ENCODE measurements at places on chromosomes 7 and 10.

- no peak for DNase-seq
Observed at GRCh38 chr7:98733036-98733435, 116.0 kb downstream of the NPTX2 start.

DNA sequence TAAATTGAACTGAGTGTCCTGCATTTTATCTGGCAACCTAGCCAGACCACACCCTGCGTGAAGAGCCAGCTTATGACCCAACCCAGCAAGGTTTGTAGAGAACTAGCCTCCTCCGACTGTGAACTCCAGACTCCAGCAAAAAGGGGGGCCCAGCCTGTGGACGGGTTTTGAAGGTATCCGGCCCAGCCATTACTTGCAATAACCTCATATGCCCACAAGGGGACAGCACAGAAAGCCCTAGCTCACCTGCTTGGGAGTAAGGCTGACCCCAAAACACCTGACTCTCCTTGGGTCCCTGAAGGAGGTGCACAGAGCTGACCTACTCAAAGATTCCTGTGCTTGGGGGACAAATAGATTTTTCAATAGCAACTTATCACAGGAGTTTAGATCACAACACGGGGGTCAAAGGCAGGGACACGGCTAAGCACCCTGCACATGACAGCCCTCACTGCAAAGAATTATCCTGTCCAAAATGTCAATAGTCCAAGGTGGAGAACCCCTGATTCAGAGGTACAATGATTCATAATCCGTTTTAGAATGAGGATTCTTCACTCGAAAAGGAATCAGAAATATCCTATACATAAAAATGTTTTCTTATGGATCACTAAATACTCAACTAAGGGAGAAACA is 4.6 kb downstream of the TRPV6 start:
- no peak for DNase-seq

- DNase-seq = no peak
Observed at GRCh38 chr7:65441010-65441409, 67.4 kb downstream of the ZNF92 start.

DNA sequence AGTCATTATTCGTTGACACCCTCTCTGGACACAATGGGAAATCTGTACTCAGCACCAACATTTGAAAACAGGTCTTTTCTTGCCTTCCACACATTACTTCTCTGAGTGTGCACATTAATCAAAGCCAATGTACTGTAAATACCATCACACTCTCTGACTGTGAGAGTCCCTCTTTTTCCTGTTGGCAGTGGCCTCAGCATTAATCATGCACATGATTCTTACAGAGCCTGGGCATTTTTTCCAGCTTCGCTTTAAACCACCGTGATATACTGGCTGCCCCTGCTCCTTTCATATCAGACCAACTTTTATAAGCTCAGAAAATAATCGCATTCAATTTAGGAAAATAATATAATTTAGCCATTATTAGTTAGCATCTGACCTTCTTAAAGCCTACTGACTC is 919.4 kb upstream of the LRRTM3 start:
- no peak for DNase-seq

DNA sequence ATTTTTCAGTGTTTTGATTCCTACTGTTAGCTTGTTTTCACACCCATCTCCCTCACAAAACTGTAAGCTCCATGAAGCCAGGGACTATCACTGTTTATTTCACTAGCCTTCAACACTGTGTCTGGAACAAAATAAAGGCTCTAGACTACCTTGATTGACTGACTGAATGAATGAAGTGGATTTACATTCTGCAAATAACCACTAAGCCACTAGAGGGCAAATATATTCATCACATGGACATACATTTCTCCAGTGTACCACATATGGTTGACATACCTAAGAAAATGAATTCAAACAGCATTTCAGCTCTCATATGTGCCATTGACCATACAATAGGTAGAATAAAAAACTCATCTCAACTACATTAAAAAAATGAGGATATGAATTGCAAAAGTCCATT is 185.9 kb downstream of the RAB11FIP2 start:
- no peak for DNase-seq

GRCh38 chr7:47826754-47827153 is 121.5 kb downstream of the PKD1L1 start:
- DNase-seq = no peak

DNA sequence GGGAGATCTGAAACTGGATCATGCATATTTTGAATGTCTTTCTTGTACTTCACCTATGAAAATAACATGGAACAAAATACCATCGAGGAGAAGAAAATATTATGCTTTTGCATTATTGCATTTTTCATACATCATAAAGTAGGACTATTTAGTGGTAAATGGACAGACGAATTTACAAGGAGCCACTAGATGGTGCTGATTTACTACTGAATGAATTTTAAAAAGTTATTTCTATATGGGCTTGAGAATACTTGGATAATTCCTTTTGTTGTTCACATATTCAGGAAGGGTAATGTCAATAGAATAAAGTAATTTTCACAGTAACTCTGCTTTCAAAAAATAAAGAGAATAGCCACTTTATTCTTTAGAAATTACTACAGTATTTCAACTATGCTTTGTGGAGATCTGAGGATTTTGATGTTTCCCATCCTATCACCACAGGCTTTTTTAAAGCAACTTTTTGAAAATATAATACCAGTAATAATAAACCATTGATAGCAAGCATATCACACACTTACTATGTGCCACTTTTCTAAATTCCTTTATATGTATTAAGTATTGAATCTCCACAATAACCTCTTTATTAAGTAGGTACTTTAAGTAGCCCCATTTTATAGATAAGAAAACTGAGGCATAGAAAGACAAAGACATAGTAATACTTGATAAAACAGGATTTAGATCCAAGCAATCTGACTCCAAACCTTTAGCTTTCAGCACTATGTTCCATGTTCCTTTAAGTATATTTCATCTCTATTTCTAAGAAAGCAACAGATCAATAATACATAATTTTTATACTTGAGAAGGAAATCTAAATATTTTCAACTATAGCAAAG is 38.6 kb downstream of the NEBL start:
- peak; percentile 55 for DNase-seq

- DNase-seq = no peak
Observed at GRCh38 chr10:131928248-131929095, 27.7 kb downstream of the PPP2R2D start.

- DNase-seq = no peak
Observed at GRCh38 chr7:137904833-137905232, 58.1 kb upstream of the DGKI start.

DNA sequence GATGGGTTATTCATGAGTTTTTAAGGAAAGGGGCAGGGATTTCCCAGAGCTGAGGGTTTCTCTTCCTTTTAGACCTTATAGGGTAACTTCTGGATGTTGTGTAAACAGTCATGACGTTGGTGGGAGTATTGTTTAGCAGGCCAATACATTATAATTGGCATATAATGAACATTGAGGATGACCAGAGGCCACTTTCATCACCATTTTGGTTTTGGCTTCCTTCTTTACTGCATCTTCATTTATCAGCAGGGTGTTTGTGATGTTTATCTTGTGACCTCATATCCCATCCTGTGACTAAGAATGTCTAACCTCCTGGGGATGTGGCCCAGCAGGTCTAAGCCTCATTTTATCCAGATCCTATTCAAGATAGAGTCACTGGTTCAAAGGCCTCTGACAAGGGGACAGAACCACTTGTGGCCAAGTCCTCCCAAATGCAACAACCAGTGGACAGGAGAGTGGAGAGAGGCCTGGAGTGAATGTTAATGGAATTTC is 77.3 kb upstream of the RPA3 start:
- no peak for DNase-seq

- no peak for DNase-seq
Observed at GRCh38 chr10:16441173-16441840, 4.5 kb downstream of the PTER start.

DNA sequence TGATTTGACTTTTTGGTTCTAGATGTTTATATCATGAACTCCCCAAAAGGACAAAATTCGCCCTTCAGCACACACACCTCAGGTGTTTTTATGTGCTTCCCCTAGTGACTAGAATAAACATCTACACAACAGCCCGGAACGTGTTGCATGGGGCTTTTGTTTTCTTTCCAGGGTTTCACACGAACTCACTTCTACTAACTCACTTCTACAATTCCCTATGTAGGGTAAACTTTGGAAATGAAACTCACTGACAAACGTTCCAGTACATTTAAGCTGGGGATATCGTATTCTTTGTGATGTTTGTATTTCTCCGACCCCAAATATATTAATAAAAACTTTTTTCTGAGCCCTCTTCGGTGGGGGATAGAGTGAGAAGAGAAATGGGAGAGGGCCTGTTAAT is 1.4 kb downstream of the TRA2A start:
- DNase-seq = peak; percentile 24

GRCh38 chr7:73994761-73995160 is 33.2 kb upstream of the ELN start:
- no peak for DNase-seq

DNA sequence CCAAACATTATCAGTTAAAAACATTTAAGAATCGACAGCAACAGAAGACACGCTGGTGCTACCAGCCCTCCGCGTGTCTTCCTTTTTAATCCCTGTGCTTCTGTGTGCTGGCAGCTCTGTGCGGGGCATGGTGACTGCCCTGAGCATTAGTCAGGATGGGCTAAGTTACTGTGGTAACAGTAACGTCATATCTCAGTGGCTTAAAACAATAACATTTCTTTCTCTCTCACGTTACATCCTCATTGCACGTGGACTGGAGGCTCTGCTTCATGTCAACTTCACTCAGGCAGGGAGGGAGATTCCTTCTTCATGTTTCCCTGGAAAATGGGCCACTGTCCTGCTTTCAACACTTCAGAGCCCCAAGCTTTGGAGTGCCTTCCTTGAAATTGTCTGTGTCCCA is 378.5 kb downstream of the CCSER2 start:
- no peak for DNase-seq

GRCh38 chr7:3427957-3428356 is 126.9 kb downstream of the SDK1 start:
- no peak for DNase-seq

GRCh38 chr10:1544209-1544673 is 193.1 kb downstream of the ADARB2 start:
- no peak for DNase-seq

GRCh38 chr7:45240926-45241325 is 83.3 kb downstream of the RAMP3 start:
- no peak for DNase-seq

- DNase-seq = no peak
Observed at GRCh38 chr7:4159154-4159501, 523.0 kb upstream of the FOXK1 start.

- DNase-seq = no peak
Observed at GRCh38 chr7:87878208-87878735, 2.0 kb downstream of the DBF4 start.

GRCh38 chr10:71074176-71074755 is 138.1 kb upstream of the UNC5B start:
- no peak for DNase-seq

GRCh38 chr10:95820363-95820762 is 64.4 kb downstream of the ENTPD1 start:
- no peak for DNase-seq

GRCh38 chr10:102501201-102502028 is 1.1 kb downstream of the ACTR1A start:
- no peak for DNase-seq

- no peak for DNase-seq
Observed at GRCh38 chr10:35377050-35377728, 40.9 kb downstream of the CCNY start.

DNA sequence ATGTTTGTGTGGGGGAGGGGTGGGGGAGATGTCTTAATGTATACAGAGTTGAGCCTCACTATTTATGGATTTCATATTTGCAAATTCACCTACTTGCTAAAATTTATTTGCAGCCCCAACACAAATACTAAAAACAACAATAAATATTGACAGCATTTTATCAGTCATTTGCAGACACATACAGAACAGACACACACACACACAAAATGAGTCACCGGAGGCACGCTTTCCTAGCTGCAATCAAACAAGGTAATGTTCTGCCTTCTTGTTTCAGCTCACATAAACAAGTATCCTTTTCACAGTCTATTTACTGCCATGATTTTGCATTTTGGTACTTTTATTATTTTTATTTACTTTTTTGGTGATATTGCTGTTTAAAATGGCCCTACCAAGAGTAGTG is 88.5 kb downstream of the IPMK start:
- no peak for DNase-seq

- DNase-seq = no peak
Observed at GRCh38 chr10:31803606-31804351, 124.9 kb downstream of the ARHGAP12 start.

DNA sequence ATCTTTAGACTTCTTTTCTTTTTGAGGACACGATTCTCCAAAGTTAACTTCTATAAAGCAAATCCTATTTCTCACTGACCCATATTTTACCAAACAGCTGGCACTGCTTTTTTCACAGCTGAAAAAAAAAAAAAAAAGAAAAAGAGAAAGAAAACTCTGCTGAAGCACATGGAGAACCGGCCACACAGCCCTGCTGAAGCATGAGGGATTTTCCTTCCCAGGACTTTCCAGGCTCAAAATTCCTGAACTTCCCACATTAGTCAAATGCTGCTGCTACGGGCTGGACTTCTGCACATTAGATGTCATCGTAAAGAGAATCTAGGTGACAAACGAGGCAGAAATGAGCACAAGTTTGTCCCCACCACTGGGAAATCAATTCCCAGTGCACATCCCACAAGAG is 25.2 kb downstream of the HIPK2 start:
- no peak for DNase-seq

GRCh38 chr7:143385891-143386781 is 5.0 kb downstream of the ZYX start:
- no peak for DNase-seq

DNA sequence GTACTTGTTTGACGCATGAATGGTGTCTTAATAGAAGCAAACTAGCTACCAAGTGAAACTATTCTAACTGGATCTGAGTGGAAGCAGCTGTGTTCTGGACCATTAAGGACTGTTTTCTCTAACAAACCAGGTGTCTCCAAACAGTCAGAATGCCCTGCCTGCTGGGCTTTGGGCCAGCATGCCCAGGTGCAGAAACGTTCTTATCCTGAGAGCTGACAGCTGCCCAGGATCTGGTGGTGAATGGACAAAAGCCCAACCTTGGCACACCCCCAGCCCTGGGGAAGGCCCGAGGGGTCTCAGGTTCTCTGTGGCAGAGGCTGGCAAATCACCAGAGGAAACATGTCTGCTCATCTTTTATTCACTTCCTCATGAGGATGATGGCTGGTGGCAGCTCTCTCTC is 48.2 kb upstream of the LAMB4 start:
- no peak for DNase-seq

DNA sequence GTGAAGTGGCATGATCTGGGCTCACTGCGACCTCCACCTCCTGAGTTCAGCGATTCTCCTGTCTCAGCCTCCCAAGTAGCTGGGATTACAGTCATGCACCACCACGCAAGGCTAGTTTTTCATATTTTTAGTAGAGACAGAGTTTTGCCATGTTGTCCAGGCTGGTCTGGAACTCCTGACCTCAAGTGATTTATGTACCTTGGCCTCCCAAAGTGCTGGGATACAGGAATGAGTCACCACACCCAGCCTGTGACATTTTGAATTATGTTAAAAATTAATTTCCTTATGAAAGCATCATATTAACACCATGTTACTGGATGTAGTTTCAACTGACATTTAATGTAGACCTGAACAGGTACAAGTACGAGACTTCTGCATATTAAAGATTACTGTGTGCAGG is 24.3 kb downstream of the ABCB4 start:
- no peak for DNase-seq
